ENCODE measurements at places on chromosomes 5 and 9.

GRCh38 chr9:70261131-70261870 is 2.5 kb downstream of the SMC5 start:
- DNase-seq = no peak

GRCh38 chr5:107485184-107485583 is 185.6 kb downstream of the EFNA5 start:
- DNase-seq = no peak

GRCh38 chr9:4828761-4829160 is 36.0 kb downstream of the RCL1 start:
- no peak for DNase-seq

DNA sequence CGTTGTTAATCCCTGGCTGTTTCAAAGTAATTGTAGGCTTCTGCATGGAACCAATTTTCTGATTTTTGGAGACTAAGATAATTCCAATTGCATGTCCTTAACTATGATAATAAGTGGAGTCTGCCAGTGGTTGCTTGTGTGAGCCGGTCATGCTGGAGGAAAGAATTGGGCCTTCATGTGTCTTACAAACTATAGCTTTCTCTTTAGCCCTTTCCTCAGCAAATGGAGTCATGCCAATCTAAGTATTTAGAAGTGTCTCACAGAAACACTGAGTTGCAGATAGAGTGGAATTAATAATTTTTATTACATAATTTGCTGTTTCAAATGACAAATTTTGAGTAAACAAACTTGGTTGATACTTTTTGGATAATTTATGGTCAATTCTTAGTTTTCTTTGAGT is 200.4 kb downstream of the FBXL7 start:
- DNase-seq = no peak

GRCh38 chr5:110687485-110687884 is 39.0 kb downstream of the TMEM232 start:
- DNase-seq = no peak

DNA sequence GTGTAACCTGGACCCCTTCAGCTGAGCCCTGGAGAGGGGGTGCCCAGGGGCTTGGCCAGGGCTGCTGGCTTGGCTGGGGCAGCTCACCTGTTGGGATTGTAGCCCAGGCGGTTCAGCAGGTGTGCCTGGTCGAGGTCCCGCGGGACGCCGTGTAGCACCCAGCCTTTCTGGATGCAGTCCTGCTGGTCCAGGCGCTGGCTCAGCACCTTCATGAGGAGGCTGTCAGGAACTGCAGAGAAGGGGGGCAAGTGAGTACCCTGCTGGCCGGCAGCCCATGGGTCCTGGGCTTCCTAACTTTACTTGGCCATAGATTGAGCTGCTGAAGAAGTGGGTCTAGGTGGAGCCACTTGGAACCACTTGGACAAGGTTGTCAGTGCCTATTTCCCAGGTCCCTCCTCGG is 85.5 kb downstream of the AK8 start:
- DNase-seq = no peak

DNA sequence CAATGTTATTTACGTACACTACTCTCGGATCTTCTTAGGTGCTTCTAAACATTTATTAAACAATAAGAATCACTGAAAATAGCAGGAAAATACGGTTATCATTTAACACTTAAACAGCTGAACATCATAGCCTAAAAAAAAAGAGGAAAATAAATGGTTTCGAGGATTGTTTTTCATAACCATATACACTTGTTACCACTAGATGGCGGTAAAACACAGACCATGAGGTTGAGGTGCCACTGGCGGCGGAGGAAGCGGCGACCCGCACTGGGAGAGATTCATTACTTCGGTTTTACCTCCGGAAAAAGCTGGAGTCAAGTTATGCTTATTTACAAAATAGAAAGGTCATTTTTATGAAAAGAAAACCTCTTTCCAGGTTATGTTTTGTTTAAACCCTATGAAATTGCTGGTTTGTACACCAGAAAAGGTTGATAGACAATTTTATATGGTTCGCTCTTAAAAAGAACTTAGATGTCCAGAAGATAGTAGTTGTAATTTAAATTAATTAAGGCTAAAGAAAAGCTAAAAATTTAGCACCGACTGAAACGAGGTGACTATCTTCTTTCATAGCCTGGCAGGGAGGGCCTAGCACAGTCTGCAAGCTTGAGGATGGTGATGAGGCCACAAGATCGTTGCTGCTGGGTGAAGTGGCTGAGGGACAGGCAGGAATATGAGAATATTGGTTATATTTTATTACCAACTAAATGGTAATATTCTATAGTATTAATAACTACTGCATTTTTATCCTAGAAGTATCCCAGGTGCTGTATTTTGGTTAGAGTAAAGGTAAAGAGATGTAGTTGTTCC is 605.7 kb downstream of the RAB3C start:
- peak; percentile 17 for DNase-seq

- DNase-seq = no peak
Measured at GRCh38 chr5:43833961-43834360, 231.0 kb downstream of the NNT start.

GRCh38 chr5:110377361-110377760 is 349.1 kb downstream of the TMEM232 start:
- no peak for DNase-seq
